ENCODE measurements at places on chromosomes 1 and 21. TPM values are rescaled to one million over a fixed set of nuclear protein-coding genes. Genes with fewer than 3 reads are reported as not detected.

- no peak for DNase-seq
- peak overlapping the region; percentile 81 for H3K4me3 ChIP-seq
- peaks cover 18% of the 10 kb centered on the region for H3K27me3 ChIP-seq
- peaks cover 16% of the 10 kb centered on the region for H3K4me1 ChIP-seq
- peaks cover 10% of the 10 kb centered on the region for H3K36me3 ChIP-seq
These were observed 1.2 kb upstream of the SLC37A1 start for GRCh38 chr21:42512346-42513034.

GRCh38 chr1:19804831-19805251 lies 5.1 kb upstream of the TMCO4 start:
- H3K27ac ChIP-seq = no peak overlapping the region
- H3K4me3 ChIP-seq = no peak overlapping the region
- H3K36me3 ChIP-seq = no peaks in the 10 kb centered on the region
- peaks cover 9% of the 10 kb centered on the region for H3K4me1 ChIP-seq

DNA sequence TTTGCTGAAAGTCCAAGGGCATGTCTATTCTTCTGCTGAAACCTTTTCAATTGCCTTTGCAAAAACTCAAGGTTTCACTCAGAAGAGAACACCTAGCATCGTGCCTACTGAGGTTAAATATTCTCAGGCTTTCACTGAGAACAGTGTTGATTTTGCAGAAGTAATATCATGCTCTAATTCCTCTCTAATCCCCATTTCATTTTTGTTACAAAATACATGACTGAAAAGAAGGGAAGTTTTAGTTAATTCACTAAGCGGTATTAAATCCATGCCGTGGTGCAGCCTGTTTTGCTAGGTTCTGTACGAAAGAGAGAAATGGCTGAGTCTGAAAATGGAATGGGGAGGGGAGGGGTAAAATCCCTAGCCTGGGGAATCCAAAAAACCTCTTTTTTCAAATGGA lies 163.2 kb upstream of the CAMK1G start:
- no peaks in the 10 kb centered on the region for H3K36me3 ChIP-seq
- DNase-seq = no peak
- H3K4me3 ChIP-seq = no peak overlapping the region
- H3K27me3 ChIP-seq = peaks cover 10% of the 10 kb centered on the region
- H3K27ac ChIP-seq = no peak overlapping the region

EDN2 gene
- total RNA-seq = not detected

GRCh38 chr1:86184426-86184825 lies 27.9 kb upstream of the COL24A1 start:
- H3K4me1 ChIP-seq = no peaks in the 10 kb centered on the region
- no peak overlapping the region for H3K27ac ChIP-seq
- H3K4me3 ChIP-seq = no peak overlapping the region
- H3K36me3 ChIP-seq = no peaks in the 10 kb centered on the region
- DNase-seq = no peak

DNA sequence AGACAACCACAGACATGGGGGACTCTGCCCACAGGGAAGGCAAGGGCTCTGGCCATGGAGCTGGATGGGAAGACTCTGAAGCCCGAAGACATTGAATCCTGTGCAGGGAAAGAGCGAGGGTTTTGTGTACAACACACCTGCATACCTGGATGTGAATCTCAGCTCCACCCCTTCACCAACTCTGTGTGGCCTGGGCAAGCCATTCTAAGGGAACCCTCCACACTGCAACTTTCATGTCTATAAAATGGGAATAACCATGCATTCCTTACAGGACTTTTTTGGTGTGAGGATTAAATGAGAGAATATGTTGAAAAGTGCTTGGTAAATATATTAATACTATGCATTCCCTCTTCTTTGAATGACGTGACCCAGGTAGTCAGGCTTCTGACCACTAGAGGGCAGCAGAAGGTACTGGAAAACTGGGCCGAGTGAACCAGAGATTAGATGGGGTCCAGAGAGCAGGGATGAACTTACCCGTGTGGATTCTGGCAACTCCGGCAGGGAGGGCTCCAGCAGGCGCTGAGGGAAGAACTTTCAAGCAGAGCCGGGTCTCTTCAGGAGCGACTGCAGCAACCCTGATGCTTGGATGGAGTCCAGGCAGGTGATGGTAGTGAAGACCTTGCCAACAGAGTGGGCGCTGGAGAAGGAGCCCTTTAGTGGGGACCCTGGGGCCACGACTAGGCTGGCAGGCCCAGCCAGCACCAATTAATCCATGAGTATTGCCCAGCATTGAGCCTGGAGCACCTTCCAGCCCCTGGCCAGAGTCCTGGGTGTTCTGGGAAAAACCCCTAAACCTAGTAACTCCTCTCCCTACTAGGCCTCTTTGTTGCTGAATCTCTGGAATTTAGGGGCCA lies 834 bp upstream of the ELF3 start:
- H3K4me3 ChIP-seq = no peak overlapping the region
- H3K36me3 ChIP-seq = peaks cover 8% of the 10 kb centered on the region
- peak; percentile 89 for DNase-seq
